ENCODE measurements at places on chromosomes 2 and 18.

- DNase-seq, result no peak
These were observed 9.7 kb downstream of the ECEL1 start for GRCh38 chr2:232477751-232478510.

- DNase-seq, result no peak
These were observed 100.1 kb downstream of the CRACDL start for GRCh38 chr2:98835831-98836385.

GRCh38 chr2:120885749-120886148, 150.1 kb downstream of the GLI2 start:
- no peak for DNase-seq

DNA sequence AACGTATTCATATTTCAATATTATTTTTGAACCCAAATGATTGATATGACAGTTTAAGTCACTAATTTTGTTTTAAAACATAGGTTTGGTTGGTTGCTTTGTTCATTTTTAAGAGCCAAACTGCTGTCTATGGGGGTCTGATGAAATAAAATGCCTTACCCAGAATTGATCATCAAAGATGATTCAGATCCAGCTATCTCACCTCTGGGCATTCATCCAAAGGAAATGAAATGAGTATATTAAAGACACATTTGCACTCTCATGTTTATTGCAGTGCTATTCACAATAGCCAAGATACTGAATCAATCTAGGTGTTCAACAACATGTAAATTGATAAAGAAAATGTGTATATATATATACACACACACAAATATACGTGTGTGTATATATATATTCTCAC, 326.9 kb upstream of the GULP1 start:
- DNase-seq, result no peak

DNA sequence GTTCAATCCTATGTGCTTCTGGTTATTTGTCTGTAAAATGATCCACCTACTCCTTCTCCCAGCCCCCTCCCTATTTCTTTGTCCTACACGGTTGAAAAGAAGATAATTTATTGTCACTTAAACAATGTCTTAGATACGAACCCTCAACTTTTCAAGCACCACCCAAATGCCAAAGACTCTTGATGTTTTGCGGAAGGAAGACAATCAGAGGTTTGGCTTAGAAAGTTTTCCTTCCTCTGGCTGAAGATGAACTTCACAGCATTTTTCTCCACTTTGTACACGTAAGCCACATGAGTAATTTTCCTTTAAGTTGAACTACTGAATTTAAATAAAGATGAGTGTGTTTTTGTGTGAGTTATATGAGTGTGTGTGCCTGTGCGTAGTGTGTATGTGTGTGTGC, 25.5 kb upstream of the SLC8A1 start:
- DNase-seq, result no peak

DNA sequence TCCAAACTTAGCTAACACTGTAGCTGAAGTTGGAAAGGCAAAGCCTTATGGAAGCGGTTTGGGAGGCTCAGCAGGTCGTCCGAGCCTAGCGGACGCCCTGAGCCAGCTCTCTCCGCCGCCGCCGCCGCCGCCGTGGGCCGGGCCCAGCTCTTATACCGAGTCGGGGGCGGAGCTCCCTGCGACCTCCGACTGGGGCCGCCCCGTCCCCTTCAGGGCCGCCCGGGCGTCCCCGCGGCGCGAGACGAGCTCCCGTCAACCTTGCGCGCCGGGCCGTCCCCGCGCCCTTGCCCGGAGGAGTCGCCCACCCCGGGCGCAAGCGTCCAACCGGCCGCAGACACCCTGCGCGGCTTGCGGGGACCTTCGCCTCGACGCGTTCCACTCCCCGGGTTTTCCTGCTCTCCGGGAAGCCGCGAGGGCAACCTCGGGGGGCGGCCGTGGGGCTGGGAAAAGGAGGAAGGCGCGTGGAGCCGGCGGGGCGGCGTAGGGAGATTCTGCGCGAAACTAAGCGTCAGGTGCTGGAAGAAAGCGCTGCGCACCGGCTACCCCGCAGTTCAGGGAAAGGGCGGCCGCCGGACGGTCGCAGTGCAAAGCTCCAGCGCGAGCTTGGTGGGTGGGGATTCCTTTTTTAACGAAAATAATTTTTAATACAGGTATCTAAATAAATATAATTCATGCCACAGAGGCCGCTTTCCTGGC, at the start of gene SLC40A1:
Gene SLC40A1, minus strand, starts transcription at position 129 of the 696 bp plus-strand sequence. CDS start 326 bp downstream, outside the sequence.
- DNase-seq, result peak; percentile 86

DNA sequence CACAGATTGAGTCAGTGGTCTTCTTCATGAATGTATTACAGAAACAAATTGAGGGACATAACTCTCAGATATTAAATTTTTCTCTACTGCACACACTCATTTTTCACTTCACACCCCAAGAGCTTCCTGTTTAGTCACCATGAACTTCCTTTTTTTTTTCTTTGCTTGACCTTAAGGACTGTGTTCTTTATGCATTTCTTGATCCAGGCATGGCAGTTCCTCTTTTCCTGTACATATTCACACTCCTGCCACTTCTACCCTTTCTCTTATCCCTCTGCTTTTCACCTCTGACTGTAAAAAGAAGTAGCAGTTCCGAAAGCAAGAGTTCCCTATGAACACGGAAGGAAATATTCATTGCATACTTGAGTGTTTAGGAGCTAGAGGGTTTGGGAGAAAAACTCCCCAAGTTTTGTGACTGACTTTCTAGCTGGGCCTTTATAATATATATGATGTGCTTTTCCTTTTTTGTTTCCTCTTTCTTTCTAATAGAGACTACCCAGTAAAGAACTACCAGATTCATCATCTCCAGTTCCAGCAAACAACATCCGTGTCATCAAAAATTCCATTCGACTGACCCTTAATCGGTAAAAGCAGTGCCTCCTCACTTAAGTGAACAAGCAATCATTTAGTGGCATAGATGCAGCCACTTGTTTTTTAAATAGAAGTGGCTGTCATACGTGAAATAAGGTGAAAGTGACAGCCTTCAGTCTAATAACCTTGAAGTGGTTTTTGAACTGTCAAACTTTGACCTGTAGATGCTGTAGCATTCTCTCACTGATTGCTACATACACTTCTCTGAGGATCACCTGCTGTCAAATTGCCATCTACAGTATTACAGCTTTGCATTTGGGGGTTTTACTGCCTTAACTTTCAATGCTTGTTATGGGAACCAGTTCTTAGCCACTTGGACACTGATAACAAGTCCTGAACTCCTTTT, 40.8 kb downstream of the PAPOLG start:
- DNase-seq, result no peak

- DNase-seq, result no peak
These were observed 58.8 kb downstream of the CTIF start for GRCh38 chr18:48597671-48598070.

DNA sequence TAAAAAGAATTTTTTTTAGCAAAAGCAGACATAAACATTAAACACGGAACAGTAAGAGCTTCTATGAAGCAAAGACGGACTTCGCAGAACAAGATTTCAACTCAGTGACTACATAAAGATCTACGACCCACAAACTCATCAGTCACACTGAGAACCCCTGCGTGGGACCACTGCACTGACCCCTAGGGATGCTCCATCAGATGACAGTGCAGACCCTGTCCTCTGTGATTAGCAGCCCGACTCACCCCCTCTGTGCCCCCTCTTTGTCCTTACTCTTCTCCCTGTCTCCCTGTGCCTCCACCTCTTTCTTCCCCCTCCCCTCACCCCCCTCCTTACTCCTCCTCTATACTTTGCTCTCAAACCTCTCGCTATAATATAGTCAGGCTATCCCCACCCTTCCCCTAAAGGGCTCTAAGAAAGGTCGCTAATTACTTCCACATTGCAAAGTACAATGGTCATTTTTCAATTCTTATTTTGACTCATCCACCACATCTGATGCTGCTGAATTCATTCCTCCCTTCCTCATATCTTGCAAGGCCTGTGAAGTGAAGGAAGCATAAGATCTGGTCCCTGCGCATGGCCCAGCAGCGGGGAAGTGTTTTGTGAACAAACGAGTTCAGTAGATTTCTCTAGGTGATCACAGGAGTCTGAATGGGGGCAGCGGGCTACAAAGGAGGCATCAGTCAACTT, 89.3 kb downstream of the CABYR start:
- DNase-seq, result no peak

GRCh38 chr2:209900638-209901037, 101.8 kb upstream of the RPE start:
- no peak for DNase-seq

- no peak for DNase-seq
These were observed 216.3 kb upstream of the DTNA start for GRCh38 chr18:34493566-34494358.

DNA sequence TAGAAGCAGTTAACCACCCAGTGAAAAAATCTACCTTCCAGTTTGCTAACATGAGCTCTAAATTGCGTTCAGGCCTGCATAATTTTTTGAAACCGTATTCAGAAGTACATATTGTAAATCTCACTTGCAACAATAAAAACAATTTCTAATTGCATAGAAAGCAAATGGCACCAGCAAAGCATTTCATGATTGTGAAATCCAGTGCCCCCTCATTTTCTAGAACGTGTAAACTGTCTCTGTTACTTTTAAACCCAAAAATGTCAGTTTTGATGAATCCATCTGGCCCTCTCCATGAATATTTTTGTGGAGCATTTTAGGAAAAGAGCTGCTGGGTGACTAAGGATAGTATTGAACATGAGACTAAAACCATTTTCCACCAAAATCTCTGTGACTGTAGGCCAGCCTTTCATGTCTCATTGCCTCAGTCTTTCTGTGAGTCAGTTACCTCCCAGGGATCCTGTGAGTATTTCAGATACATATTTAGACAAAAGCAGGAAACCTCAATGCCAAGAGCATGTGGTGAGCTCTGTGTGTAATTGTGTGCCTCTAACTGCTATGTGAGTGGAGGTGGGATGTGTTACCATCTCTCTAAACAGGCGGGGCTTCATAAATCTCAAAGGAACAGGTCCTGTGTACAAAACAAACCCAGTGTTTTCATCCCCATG, 477.8 kb upstream of the DCC start:
- DNase-seq, result no peak

- peak; percentile 58 for DNase-seq
These were observed 874 bp downstream of the WDR43 start for GRCh38 chr2:28895189-28895893.

DNA sequence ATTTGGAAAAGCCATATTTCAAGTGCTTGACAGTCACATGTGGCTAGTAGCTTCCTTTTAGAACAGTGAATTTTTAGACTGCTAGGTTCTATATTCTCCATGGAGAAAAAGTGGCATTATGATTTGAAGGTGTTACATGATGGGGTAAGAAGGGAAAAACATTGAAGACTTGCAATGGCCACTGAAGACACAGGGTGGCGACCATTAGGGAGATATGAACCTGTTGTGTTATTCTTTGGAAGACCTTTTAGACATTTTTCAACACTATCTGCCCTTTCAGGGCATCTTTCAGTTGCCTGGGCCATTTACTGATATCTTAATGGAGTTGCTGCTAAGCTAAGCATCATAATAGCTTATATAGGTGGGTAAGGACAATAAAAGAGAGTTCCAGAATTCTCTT, 1387.2 kb downstream of the SUCLG1 start:
- DNase-seq, result no peak

GRCh38 chr2:54455563-54456361, at the start of gene SPTBN1:
Gene SPTBN1, plus strand, starts transcription at chr2:54456327. Its CDS starts 70,092 bp downstream, at chr2:54526419.
- peak; percentile 85 for DNase-seq

DNA sequence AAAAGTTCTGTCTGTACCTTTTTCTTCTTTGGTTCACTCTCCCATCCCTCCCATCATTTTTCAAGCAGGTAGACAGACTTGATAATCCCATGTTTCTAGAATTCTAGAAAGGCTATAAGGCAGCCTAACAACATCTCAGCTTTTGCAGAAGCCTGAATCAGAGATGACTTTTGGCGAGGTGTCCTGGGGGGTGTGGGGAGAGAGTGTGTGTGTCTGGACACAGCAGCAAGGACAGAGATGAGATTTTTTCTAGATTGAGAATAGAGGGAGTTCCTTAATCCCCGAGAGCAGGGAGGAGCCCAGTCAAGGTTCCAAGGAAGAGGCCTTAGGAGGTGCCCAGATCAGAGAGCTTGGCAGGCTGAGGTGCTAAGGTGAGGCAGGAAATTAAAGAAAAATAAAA, 22.0 kb upstream of the LAPTM4A start:
- no peak for DNase-seq

GRCh38 chr2:63880625-63881024, 38.9 kb downstream of the UGP2 start:
- DNase-seq, result no peak

GRCh38 chr18:35948080-35948479, 24.4 kb upstream of the RMP24 start:
- no peak for DNase-seq

GRCh38 chr18:48408727-48409590, at the start of gene ZBTB7C:
Gene ZBTB7C, minus strand, starts transcription at chr18:48409383.
- DNase-seq, result no peak

- no peak for DNase-seq
These were observed 68.1 kb downstream of the KIF5C start for GRCh38 chr2:148943097-148943496.

- no peak for DNase-seq
These were observed 189.4 kb upstream of the ARL4C start for GRCh38 chr2:234686088-234686890.

DNA sequence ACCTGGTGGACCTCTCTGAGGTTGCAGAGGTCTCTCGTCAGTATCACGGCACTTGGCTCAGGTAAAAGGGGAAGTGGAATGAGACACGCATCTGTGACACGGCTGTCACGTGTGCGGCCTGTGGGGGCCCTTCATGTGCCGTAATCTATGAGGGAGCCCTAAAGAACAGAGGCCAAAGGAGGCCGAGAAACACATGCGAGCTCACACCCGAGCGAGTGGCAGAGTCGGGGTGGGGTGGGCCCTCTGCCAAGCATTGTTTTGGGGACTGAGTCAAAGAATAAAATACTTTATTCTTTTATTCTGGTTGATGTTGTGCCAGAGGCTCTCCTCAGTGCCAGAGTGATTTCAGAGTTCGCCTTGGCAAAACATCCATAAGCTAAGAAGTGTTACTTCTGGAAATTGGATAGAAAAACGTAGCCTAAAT, 43.3 kb downstream of the PLB1 start:
- no peak for DNase-seq

DNA sequence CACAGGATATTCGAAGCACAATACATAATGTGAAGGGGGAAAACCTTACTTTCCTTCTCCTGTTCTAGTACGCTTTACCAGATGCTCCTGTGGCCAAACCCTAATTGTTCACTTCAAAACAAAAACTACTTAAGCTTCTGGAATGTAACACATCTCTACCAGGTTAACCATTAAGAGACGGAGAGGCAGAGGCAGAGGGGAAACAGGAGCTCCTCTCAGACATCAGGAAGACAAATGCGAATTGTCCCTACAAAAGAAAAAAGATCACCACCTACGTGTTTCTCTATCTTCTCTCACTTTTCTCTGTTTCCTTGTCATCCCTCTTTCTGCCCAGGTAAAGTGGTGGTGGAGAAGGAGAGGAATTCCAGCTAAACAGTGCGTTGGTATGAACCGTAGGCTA, 266.8 kb downstream of the NRXN1 start:
- no peak for DNase-seq

GRCh38 chr2:32235315-32235714, 29.4 kb downstream of the NLRC4 start:
- peak; percentile 47 for DNase-seq
